CD4-positive, alpha-beta T cell (primary cell): ENCODE measurements at places on chromosomes 1 and 21. TPM values are rescaled to one million over a fixed set of nuclear protein-coding genes. Genes with fewer than 3 reads are reported as not detected.

Gene FAM72C
- not detected for total RNA-seq

Gene NMNAT2
- not detected for total RNA-seq

Gene BARHL2
- total RNA-seq = not detected

Gene GJA9
- not detected for total RNA-seq

Gene ATP1A4
- total RNA-seq = 0.22 TPM

Gene ANKRD34A
- total RNA-seq = 0.47 TPM

DNA sequence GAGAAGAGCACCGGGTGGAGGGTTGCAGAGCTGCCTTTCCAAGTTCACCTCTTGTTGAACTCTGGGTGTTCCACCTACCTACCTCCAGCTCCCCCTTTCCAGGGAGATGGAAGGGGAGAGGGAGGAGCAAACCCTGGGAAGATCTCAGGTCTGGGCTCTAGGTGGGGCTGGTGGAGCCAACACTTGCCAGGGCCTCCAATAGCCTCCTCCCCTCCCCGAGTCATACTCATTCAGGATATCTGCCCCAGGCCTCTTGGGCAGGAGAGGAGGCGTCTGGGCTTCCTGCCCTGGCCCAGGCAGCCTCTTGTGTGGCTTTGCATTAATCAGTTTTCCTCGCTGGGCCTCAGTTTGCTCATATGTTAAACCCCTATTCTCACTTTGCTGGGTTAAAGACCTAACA, 13.4 kb downstream of the RAP1GAP start:
- DNase-seq = no peak

- DNase-seq = no peak
Observed at GRCh38 chr1:205914730-205915129, 28.5 kb downstream of the SLC26A9 start.

DNA sequence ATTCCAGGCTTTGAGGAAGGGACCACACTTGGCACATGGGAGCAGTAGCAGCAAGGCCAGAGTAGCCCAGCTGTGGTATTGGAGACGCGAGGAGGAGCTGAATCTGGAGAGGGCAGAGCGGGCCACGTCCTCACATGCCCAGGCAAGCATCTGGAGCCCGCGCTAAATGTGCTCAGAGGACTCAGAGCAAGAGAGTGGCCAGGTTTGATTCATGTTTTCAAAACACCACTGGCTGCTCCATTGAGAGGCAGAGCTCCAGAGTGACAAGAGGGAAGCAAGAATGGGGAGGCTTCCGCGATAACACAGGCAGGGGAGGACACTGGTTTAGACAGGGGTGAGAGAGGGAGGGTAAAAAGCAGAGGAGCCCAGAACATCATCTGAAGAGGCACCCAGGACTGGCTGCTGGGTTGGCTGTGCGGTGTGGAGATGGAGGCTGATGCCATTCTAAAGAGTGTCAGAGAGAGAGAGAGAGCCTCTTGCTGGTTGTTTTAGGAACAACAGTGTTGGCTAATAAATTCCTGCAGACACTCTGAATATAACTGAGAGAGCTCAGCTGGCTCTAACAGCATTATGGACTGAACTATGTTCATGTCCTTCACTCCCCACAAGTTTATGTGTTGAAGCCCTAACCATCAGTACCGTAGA, 32.3 kb downstream of the RCAN1 start:
- no peak for DNase-seq

- DNase-seq = no peak
Observed at GRCh38 chr1:1763657-1764621, 14.3 kb downstream of the NADK start.

- DNase-seq = no peak
Observed at GRCh38 chr1:214005708-214006107, 17.9 kb downstream of the PROX1 start.

GRCh38 chr1:22645931-22646330, 2.5 kb downstream of the C1QC start:
- DNase-seq = no peak

DNA sequence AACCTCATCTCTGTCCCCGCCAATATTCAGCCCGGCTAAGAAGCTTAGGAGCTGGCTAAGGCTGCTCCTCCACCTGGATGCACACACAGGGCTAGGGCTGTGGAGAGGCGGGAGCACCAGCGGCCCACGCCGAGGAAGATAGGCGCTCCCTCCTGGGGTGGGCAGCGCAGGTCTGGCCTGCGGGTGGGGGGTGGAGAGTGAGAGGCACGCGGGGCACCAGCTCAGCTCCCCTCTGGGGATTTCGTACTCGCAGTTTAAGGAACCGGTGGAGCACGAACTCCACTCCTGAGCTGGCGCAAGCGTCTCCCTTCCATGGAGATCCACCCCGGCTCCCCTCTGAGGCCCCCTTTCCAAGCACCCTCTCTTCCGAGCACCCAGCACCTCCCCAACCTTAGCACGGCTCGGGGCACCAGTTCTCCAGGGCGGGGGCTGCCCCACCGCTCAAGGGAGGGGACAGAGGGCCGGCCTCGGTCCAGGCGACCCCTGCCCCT, 433 bp upstream of the KAZN start:
- DNase-seq = no peak

GRCh38 chr1:52162947-52163346, 21.1 kb downstream of the ZFYVE9 start:
- no peak for DNase-seq

DNA sequence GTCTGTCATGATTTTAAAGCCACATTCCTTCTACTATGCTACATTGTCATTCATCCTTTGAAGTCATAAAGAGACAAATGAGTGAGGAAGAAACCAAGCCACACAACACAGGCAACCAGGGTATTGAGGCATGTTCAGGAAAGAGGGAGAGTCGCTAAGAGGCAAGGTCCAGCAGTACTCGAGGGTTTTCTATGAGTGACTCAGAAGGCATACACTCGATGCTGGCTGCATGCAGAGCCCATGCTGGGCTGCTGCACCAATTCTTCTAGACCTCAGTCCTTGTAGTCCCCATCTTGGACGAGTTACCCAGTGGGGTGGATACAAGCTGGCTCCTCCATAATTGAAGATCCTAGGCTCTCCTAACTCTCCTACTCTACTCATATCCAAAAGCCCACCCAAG, 57.6 kb downstream of the OLFML2B start:
- no peak for DNase-seq

GRCh38 chr1:90046635-90047034, 51.7 kb downstream of the ZNF326 start:
- DNase-seq = no peak

GRCh38 chr21:39690454-39690853, 54.5 kb upstream of the IGSF5 start:
- no peak for DNase-seq
